ENCODE measurements at places on chromosomes 11 and 22.

GRCh38 chr22:24043958-24044357, 32.9 kb downstream of the CABIN1 start:
- no peak for DNase-seq

DNA sequence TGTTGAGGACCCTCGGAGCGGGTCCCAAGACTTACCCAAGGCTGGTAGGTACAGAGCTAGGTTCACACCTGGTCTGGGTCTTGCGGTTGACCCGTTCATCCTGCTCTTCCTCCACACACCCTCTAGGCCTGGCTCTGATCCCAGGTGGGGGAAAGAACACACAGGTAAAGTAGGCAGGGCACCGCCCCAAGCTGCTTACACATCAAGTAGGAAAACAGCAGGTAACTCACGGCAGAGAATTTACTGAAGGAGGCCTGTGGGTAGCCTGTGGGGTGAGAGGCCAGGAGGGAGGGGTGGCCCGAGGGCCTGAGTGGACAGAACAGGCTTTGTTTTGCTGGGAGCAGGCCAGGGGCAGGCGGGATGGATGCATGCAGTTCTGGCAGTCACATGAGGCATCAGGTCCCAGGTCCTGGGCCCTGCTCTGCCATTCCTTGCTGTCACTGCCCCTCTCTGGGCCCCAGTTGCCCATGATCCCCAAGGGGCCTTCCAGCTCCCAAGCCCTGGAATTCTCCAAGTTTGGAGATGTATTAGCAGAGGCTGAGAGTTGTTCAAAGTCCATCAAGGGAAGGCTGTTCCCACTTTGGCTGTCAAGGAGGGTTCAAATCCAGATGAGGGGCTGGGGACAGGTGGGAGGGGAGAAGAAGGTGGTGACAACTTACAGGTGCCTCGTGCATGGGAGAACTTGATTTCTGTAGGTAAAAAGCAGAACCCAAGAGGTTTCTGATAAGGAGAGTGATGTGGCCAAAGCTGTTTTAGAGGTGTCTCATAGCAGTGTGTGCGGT, 5.7 kb downstream of the TSKU start:
- DNase-seq: peak; percentile 61

- no peak for DNase-seq
These were observed 8.7 kb upstream of the MPEG1 start for GRCh38 chr11:59221441-59221840.

GRCh38 chr11:71093783-71094182, 158.6 kb downstream of the SHANK2 start:
- DNase-seq: no peak

GRCh38 chr22:19669570-19669969, 44.7 kb upstream of the SEPTIN5 start:
- DNase-seq: no peak

DNA sequence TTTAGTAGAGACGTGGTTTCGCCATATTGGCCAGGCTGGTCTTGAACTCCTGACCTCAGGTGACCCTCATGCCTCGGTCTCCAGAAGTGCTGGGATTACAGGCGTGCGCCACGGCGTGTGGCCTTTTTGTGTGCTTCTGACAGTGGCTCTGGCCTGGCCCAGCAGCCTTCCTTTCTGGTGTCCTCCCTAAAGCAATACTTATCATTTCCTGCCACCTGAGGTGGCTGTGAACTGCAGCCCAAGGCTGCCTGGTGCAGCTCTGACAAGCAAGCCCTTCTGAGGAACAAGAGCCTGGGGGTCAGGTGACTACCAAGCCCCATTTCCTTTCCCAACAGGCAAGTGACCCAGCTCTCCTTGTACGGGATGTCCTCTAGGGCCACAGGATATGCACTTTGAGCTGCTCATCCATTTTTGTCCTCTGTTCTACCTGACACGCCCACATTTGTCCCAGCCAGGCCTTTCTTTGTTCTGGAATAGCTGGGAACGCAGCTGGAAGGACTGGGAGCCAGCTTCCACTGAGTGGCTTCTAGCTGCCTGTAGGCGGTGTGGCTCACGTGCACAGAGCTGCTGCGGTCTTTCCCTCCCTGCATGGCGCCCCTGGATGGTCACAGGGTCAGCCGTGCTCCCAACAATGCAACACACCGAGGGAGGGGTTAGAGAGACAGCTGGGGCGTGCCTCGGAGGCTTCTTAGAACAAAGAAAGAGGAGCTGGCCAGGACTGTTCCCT, 12.3 kb upstream of the BID start:
- DNase-seq: peak; percentile 68

GRCh38 chr22:26360169-26360885, 68.7 kb upstream of the ASPHD2 start:
- peak; percentile 78 for DNase-seq

- DNase-seq: no peak
These were observed 28.6 kb downstream of the TAF1D start for GRCh38 chr11:93712678-93713077.

DNA sequence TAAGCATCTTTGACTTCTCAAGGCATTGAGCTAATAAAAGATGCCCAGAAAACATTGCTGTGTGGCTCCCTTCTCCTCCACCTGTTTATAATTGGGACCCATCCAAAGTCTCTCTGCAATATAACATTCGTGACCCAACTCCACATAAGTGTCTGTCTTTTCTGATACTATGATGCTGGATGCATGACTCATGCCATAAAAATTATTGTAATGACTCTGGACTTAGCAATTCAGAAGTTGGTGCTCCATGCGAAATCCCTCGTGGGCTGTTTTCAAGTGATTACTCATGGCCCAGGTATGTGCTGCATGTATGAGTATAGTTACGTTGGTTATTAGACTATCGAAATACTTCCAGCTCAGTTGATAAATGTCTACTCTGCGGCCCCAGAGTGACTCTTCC, 11.7 kb downstream of the FJX1 start:
- peak; percentile 78 for DNase-seq

- no peak for DNase-seq
These were observed 32.8 kb downstream of the KCNQ1OT1 start for GRCh38 chr11:2666828-2667570.

GRCh38 chr11:88579466-88579865, 241.9 kb upstream of the CTSC start:
- DNase-seq: no peak

DNA sequence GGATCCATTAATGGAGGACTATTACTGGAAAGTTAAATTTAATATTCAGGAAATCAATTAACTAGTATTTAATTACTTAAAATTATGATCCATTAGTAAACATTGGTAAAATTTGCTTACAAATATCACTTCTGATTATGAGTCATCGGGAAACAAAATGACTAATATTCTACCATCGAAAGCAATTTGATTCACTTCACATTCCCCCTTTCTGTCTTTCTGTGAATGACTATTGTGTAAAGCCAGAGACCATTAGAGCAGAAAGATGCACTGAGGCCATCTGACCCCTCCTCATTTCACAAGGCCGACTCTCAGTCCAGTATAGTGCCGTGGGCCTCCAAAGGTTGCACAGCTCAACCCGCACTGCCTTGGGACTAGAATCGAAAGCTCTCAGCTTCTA, 619.0 kb downstream of the OPCML start:
- DNase-seq: no peak

GRCh38 chr22:26170795-26171580, 1.7 kb downstream of the SEZ6L start:
- DNase-seq: peak; percentile 43

DNA sequence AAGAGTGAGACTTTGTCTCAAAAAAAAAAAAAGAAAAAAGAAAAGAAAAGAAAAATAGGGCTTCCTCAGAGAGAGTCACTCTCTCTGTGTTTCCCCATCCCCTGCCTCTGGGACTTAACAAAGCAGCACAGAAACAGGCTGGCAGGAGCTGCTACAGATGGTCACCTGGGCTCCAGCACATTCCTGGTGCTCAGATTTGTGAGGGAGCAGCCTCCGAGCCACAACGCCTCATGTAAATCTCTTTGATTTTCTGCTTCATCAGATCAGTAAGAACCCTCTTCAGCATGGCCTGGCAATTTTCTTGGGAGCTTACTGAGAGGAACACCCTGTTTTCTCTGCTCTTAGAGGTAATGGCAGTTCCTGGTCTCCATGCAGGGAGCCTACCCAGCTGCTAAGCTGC, 15.2 kb upstream of the LDHA start:
- no peak for DNase-seq

- DNase-seq: no peak
These were observed 58.9 kb downstream of the RCN1 start for GRCh38 chr11:32149748-32150147.

GRCh38 chr11:123409456-123410217, 20.4 kb upstream of the GRAMD1B start:
- DNase-seq: no peak

DNA sequence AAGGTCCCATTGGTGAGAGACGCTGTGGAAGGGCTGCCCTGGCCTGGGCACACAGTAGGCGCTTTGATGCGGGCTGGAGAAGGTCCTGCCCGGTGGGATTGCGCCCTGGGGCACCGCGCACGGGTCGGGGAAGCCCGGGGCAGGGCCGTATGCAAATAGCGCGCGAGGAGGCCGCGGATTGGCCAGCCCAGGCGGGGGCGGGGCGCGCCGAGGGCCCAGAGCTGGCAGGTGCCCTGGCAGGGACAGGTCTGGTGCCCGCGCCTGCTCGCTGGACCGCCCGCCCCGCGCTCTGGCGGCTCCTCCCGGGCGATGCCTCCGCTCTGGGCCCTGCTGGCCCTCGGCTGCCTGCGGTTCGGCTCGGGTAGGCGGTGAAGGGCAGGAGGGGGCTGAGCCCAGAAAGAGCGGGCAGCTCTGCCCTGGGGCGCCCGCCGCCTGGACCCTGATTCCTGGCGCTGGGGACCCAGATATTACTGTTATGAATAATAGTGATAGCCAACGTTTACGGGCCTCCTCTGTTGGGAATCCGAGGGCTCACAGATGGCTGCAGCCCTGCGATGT, at the start of gene UPK3A:
Gene UPK3A, plus strand, starts transcription at position 245 of the 558 bp plus-strand sequence. Its CDS starts 65 bp downstream, at position 310.
- DNase-seq: peak; percentile 87

DNA sequence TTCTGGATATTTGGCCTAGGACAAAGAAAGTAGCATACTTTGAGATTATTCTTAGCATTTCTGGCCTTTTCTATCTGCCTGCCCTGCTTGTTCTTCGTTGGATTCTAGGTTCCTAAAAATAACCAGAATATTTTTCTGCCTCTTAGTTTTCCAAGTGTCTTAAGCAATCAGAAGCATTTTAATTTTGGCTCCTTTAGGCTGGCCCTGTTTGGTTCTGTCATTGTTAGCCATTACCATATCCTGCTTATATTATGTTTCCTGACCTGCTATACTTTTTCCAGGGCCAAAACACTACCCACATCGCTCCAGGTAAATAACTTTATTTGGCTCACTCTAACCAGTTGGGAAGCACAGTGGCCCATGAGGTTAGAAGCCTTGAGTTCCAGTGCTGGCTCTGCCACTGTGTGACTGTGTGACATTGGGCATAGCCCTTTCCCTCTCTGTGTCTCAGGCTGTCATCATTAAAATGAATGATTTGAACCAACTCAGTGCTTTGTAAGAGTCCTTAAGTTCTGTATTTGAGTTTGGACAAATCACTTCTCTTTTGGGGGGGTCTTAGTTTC, 91.1 kb downstream of the STIM1 start:
- DNase-seq: no peak

GRCh38 chr11:100929377-100929776, 200.2 kb downstream of the PGR start:
- DNase-seq: no peak

DNA sequence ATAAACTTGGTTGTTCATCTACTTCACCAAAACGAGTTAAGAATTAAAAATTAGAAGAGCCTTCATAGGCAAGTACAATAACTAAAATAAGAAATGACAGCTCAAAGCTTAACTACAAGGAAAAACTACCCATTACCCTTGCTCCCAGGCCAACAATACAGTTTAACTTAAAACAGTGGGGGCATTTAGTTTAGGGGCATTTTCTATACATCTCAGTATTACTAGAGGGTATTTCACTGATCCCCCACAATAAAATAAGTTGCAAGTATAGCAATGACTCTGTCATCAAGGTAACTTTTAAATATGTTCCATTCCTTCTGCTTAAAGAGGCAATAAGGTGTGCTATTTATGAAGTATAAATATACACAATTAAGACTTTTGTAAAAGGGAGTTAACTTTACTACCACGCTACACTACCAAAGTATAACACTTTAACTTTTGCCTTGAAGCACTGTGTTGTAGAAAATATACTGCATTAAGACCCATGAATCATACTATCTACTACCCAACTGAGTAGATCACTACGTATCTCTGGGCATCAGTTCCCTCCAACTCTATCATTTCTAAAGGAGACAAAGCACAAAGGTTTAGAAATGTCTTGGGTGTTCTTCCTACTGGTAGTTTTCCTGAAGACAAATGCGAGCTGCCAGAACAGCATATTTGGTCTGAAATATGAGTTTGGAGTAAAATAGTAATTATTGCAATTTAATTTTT, 29.8 kb downstream of the CHORDC1 start:
- no peak for DNase-seq

DNA sequence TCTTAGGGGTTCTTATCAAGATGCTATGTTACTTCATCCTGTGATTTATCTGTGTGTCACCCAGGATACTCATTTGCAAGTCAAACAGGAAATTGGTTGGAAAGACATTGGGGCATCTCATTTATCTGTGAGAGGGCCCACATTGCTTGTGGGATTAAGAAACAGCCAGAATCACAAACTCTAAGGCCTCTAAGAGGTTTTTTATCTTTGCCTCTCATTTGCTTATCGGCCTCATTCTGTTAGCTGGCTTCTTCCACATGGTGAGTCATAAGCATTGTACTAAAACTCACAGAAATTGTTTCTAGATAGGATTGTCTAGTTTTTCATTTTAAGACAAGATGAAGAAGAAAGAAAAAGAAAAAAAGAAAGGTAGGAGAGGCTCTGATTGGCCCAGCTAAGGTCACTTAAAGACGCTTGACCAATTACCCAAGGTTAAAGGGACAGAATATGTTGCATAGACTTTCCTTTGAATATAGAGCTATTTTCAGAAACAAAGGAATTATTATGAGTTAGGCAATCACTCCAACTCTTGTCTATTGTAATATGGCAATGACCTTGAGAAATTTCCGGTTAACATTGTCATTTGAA, 121.9 kb downstream of the ARHGAP42 start:
- peak; percentile 23 for DNase-seq

DNA sequence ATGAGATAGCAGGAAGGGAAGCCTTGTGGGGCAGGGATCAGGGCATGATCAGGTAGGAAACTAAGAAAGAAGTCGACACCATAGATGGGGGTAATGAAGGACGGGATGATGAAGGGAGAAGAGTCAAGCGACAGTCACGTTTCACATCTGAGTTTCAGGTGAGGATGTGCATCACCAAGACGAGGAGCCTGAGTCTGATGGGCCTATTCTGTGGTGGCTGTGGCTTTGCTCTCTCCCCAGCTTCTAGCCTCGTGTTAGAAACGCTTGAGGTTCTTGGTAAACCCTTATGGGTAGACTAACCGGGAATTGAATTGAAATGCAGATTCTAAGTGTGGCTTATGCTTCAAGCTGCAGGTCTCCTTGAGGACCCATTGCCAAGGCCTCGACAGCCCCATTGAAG, 45.6 kb upstream of the LMO1 start:
- no peak for DNase-seq

GRCh38 chr11:109304159-109304558, 117.8 kb upstream of the C11orf87 start:
- DNase-seq: no peak

Measured in hepatocyte (in vitro differentiated cells).